Esophagus squamous epithelium (tissue), 5 donors: ENCODE measurements at places on chromosomes 3 and 15.
A peak's percentile ranks its signal among the peaks of the same experiment; 100 is the strongest.

GRCh38 chr3:38108649-38109579 lies 28.0 kb downstream of the ACAA1 start:
- no peak for DNase-seq
- H3K27ac ChIP-seq: no peak overlapping the region
- H3K36me3 ChIP-seq: no peaks in the 10 kb centered on the region
- no peak overlapping the region for H3K4me3 ChIP-seq
- H3K4me1 ChIP-seq: no peaks in the 10 kb centered on the region

DNA sequence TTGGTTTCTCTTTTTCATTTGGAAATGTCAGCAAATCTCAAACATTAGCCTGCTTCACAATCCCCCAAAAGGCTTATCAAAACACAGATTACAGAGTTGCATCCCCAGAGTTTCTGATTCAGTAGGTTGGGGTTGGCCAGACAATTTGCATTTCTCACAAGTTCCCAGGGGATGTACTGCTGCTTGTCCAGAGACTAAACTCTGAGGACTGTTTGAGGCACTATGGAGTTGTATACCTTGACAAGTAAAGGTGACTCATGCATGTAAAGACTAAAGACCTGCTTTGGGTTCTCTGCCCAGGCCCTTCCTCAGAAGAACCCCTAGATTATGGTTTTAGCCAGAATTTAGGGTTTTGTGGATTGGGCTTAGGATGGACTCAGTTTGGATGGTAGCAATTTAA lies 151.1 kb upstream of the ARHGEF26 start:
- no peaks in the 10 kb centered on the region for H3K27me3 ChIP-seq
- H3K36me3 ChIP-seq: no peaks in the 10 kb centered on the region
- H3K4me1 ChIP-seq: peaks cover 4% of the 10 kb centered on the region
- no peak for DNase-seq

DNA sequence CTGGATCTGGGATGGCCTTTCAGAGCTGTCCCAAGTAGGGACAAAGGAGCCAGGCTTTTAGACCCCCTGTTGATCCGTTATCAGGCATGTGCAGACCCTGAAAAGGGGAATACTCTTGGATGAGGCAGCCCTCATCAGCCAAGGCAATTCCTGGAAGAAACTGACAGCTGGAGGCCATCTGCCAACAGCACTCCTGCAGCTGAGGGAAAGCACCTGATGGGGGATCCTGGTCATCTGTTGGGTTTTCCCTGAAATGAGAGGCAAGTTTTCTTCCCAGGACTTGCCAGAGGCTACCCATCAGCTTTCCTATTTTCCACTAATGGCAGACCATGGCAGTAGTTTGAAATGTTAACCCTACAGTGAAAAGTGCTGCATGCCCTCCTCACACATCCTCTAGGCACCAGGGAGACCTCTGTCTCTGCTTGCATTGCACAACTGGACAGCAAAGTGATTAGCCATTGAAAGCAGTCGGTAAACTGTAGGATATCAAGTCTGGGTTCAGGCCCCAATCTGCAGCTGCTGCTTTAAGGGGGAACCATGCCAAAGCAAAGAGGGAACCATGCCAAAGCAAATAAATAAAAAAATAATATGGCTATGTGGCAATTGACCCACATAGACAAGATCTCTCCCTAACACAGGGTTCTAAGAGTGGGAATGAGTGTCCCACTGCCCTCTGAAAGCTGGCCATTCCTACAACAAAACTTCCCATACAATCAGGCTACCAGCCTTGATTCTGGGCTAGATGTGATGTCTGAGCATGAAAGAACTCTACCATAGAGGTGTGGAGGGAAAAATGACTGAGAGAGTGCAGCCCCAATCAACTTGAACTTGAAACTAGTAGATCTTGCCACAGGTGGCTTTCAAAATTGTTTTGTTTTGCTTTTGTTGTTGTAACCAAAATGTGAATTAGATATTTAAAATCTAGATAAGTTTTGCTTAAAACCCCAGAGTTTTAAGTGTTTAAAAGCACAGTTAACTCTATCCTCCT lies 232.0 kb upstream of the STT3B start:
- no peaks in the 10 kb centered on the region for H3K27me3 ChIP-seq
- H3K27ac ChIP-seq: no peak overlapping the region
- DNase-seq: no peak
- H3K36me3 ChIP-seq: no peaks in the 10 kb centered on the region
- H3K4me1 ChIP-seq: no peaks in the 10 kb centered on the region

- H3K27me3 ChIP-seq: no peaks in the 10 kb centered on the region
- DNase-seq: no peak
- H3K27ac ChIP-seq: no peak overlapping the region
Measured at GRCh38 chr3:11635680-11636393, 7.9 kb downstream of the VGLL4 start.

GRCh38 chr3:99760629-99761028 lies 57.0 kb upstream of the CMSS1 start:
- no peaks in the 10 kb centered on the region for H3K27me3 ChIP-seq
- no peaks in the 10 kb centered on the region for H3K4me1 ChIP-seq
- H3K27ac ChIP-seq: no peak overlapping the region
- no peaks in the 10 kb centered on the region for H3K36me3 ChIP-seq
- H3K4me3 ChIP-seq: no peak overlapping the region

DNA sequence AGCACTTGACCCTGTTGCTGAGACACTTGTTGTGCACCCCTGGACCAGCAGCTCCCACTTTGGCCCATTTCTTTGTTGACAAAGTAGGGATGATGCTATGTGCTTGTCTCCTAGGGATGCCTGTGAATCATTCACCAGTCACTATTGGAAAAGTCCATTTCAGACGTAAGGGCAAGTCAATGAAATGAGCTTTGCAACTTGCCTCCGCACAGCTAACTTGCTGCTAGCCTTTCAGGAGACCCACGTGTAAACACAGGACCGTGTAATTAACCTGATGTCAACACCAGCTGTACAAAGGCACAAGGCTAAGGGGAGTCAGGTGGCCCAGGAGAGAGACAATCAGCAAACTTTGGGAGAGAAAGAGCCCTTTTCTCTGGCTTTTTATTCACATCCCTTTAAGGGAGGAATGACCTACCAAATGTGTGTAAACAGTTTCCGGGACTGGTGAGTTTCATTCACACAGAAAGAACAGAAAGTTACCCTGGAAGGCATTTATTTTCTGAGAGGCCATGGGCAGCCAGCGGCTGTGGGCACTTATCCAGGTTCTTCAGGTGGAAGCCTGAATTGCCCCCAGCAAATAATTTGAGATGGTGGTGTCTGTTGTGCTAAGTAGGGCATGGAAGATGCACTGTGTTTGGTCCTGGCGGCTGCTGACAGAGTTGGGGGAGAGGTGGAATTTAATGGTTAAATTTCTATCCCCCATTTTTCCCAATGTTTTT lies 54.0 kb downstream of the TIPARP start:
- peaks cover 2% of the 10 kb centered on the region for H3K4me1 ChIP-seq
- no peak overlapping the region for H3K4me3 ChIP-seq
- no peaks in the 10 kb centered on the region for H3K27me3 ChIP-seq
- H3K27ac ChIP-seq: no peak overlapping the region
- no peaks in the 10 kb centered on the region for H3K36me3 ChIP-seq

- no peak overlapping the region for H3K27ac ChIP-seq
- H3K36me3 ChIP-seq: no peaks in the 10 kb centered on the region
- H3K4me3 ChIP-seq: no peak overlapping the region
Measured at GRCh38 chr3:72957297-72957696, 39.3 kb upstream of the PPP4R2 start.

DNA sequence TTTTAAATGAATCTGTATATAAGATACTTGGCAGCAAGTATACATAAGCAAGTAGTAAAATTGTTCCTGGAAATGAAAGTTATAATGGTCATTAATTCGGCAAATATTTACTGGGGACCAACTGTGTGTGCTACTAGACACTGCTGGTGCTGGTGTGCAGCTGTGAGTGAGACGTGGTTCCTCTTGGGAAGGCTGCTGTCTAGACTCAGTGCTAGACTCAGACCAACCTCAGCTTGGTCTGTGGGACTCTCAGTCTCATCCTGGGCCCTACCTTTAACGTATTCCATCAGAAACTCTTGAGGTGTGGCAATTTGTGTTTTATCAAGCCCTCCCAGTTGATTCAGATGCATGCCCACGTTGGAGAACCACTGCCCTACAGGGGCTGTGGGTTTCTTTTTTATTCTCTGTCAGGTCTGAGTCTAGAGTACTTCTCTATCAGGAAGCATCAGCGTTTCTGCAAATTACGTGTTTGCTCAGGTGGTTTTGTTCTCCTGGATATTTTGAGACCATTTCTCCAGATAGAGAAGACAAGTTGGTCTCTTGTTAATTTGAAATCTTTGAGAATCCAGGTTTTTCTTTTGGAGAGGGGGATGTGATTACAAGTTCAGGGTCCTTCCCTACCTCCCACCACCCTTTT lies 6.8 kb downstream of the TLNRD1 start:
- H3K36me3 ChIP-seq: no peaks in the 10 kb centered on the region
- H3K27me3 ChIP-seq: no peaks in the 10 kb centered on the region
- H3K27ac ChIP-seq: no peak overlapping the region
- no peak overlapping the region for H3K4me3 ChIP-seq
- peaks cover 6% of the 10 kb centered on the region for H3K4me1 ChIP-seq

DNA sequence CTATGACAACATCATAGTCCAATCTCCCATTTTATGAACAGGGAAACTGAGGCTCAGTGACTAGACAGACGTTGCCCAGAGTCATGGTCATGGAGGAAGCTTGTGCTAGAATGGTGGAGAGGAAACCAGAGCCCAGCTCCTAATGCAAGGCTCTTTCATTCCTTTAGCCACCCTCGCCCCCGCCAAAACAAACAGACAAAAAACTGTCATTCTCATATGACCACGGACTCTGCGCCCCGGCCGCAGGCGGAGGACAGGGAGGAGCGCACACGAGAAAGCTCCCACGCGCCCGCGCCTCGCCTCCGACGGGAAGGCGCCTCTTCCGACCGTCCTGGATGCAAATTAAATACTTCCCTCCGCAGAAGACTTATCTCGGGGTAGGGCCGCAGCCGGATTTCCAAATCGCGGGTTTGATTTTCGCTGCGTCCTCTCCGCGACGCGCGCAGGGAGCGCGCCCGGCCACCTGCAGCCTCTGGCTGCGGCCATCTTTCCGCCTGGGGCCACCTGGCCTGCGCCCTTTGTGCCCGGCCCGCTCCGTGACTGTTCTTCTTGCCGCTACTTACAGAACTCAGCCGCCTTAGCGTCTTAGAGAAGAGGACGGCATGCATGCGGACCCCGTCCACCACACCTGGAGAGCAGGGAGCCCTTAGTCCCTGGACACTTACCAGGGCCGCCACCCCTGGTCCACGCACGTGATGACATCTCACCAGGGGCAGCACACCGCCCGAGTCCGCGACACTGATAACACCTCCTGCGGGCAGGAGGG lies 670 bp upstream of the ATP13A3 start:
- no peaks in the 10 kb centered on the region for H3K27me3 ChIP-seq
- no peaks in the 10 kb centered on the region for H3K36me3 ChIP-seq
- no peak for DNase-seq
- H3K27ac ChIP-seq: peak overlapping the region; percentile 96

- peaks cover 21% of the 10 kb centered on the region for H3K4me1 ChIP-seq
- no peak for DNase-seq
- peak overlapping the region; percentile 75 for H3K27ac ChIP-seq
- H3K36me3 ChIP-seq: no peaks in the 10 kb centered on the region
- no peak overlapping the region for H3K4me3 ChIP-seq
Measured at GRCh38 chr15:66802025-66803001, 100.3 kb downstream of the SMAD6 start.

- no peaks in the 10 kb centered on the region for H3K27me3 ChIP-seq
- H3K36me3 ChIP-seq: no peaks in the 10 kb centered on the region
- H3K27ac ChIP-seq: no peak overlapping the region
- H3K4me1 ChIP-seq: no peaks in the 10 kb centered on the region
- no peak for DNase-seq
Measured at GRCh38 chr15:38843051-38843501, 278.5 kb upstream of the RASGRP1 start.

DNA sequence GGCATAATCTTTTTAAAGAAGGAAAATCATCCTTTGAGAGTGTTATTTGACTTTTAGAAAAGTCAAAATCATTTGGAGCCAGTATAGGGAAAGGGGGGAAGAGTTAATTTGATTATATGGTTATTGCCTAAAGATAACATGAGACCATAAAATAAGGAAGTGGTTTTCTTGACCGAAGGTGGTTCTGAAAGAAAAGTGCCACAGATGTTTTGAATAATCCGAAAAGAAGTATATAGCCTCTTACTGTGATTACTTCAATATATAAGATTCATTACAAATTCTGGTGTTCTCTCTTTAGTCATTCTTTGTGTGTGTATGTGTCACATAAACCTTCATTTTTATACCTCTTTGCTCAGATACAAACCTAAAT lies 1.1 kb downstream of the DNAJB11 start:
- peaks cover 21% of the 10 kb centered on the region for H3K4me1 ChIP-seq
- H3K4me3 ChIP-seq: peak overlapping the region; percentile 95
- no peaks in the 10 kb centered on the region for H3K27me3 ChIP-seq
- DNase-seq: no peak
- H3K36me3 ChIP-seq: peaks cover 12% of the 10 kb centered on the region

- no peak for DNase-seq
- no peaks in the 10 kb centered on the region for H3K36me3 ChIP-seq
- H3K27me3 ChIP-seq: no peaks in the 10 kb centered on the region
- H3K27ac ChIP-seq: no peak overlapping the region
- no peak overlapping the region for H3K4me3 ChIP-seq
Measured at GRCh38 chr3:18988614-18989229, 159.6 kb upstream of the KCNH8 start.

GRCh38 chr15:90287946-90288345 lies 22.5 kb downstream of the NGRN start:
- DNase-seq: no peak
- H3K27ac ChIP-seq: no peak overlapping the region
- no peaks in the 10 kb centered on the region for H3K27me3 ChIP-seq
- H3K4me3 ChIP-seq: no peak overlapping the region

GRCh38 chr3:38662544-38662943 lies 13.1 kb upstream of the SCN5A start:
- no peaks in the 10 kb centered on the region for H3K4me1 ChIP-seq
- H3K27me3 ChIP-seq: peaks cover 46% of the 10 kb centered on the region
- no peak overlapping the region for H3K27ac ChIP-seq
- no peaks in the 10 kb centered on the region for H3K36me3 ChIP-seq

DNA sequence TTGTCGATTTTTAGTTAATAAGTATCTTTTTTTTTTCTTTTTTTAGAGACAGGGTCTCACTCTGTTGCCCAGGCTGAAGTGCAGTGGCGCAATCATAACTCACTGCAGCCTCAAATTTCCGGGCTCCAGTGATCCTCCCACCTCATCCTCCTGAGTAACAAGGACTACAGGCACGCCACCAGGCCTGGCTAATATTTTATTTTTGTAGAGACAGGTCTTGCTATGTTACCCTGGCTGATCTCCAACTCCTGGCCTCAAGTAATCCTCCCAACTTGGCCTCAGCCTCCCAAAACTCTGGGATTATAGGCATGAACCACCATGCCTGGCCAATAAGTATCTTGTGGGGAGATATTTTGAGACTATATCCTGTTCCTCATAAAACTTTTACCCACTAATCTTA lies 29.4 kb upstream of the ARID3B start:
- no peak for DNase-seq
- peak overlapping the region; percentile 50 for H3K27ac ChIP-seq
- H3K27me3 ChIP-seq: no peaks in the 10 kb centered on the region
- no peaks in the 10 kb centered on the region for H3K4me1 ChIP-seq
- H3K4me3 ChIP-seq: no peak overlapping the region

DNA sequence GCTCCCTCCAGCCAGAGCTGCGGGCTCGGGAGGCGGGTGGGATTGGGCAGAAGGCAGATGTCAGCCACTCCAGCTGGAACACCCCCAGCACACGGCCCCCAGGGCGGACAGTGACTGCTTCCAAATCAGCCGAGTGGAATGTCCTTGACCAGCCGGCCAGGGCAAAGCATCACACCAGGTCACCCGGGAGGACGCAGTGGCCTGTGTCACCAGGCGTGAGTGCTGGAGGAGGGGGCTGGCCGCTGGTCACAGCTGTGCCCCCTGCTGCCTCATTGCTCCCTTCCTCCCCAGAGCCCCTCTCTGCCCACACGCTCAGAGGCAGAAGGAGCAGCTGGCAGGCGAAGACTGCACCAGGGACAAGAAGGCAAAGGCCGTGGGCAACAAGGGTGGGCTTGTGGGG lies 33.5 kb downstream of the NTRK3 start:
- H3K4me1 ChIP-seq: peaks cover 7% of the 10 kb centered on the region
- no peak overlapping the region for H3K4me3 ChIP-seq
- no peaks in the 10 kb centered on the region for H3K27me3 ChIP-seq
- no peak for DNase-seq
